Stimulated activated CD8-positive, alpha-beta memory T cell treated with anti-CD3 and anti-CD28 coated beads, Interleukin-2, amount 100 ng/mL, for 48 hours (primary cell): ENCODE measurements at places on chromosomes 12 and 14.

DNA sequence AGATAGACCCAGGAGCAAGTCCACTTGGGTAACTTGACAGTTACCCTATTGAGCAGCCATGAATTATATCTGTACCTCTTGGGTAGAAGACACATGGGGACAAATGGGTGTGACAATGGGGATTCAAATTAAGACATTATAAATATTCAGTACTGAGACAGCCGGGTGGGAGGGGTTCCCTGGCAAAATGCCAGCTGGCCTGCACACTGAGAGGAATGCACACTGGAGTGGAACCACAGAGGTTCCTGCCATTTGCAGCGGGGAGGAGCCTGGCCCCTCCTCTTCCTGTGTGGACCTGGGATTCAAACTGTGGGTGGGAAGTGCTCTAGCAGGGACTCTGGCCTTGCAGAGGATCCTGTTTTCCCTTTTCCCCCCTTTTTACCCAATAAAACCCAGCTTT lies 118.7 kb upstream of the CDKN3 start:
- no peak for DNase-seq

DNA sequence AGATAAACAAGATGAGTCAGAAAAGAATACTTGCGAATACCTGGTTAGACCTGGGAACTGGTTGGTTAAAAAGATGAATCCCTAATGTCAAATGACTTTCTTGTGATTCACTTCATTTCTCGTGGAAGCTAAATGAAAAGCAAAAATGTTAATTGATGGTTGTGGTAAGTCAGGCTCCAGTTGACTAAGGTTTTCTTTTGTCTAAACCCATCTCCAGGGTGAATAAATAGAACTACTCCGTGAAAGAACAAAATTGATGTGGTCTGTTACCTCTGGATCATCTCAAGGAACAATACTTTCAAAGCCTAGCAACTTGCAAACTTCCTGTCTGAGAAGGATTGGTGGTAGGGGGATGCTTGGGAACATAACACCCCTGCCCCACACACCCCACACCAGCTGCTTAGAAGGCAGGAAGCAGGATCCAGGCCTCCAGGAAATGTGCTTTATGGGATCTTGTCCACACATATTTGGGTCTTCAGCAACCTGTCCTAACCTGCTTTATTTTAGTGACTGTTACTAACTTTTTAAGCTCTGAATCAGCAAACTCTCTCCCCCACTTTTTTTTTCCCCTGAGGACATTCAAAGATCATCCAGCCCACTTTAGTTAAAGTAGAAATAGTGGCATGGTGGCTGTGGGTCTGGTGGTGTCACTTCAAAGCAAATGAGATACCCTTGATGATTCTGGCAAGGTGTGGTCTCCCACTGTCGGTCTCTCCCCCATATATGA lies 60.4 kb upstream of the PTHLH start:
- no peak for DNase-seq

GRCh38 chr12:18261273-18261672 lies at the start of gene PIK3C2G:
TSS of gene PIK3C2G (plus strand) at chr12:18261518. CDS start at chr12:18282082, 20,564 bp downstream.
- no peak for DNase-seq

- no peak for DNase-seq
Observed at GRCh38 chr12:6782850-6783566, 6.3 kb upstream of the CD4 start.

GRCh38 chr12:119385659-119386058 lies 51.1 kb downstream of the CCDC60 start:
- DNase-seq: no peak

DNA sequence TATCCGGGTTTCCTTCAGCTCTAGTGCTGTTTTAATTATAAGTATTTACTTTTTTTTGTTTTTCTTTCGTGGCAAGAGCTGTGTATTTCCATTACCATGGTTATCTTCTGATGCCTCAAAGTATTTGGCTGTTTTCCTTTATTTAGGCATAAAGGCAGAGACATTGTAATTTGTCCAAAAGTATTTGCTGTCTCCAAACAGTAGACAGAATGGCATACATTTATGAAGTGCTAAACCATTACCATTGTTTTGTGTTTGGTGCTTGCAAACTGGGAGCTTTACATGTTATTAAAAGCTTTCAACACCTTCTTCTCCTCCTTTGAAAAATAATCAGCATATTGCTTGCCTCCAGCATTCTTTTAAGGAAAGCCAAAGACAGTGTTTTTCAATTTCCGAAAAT lies 46.3 kb downstream of the FLRT2 start:
- DNase-seq: no peak

GRCh38 chr14:77103475-77103874 lies 5.4 kb downstream of the CIPC start:
- no peak for DNase-seq

DNA sequence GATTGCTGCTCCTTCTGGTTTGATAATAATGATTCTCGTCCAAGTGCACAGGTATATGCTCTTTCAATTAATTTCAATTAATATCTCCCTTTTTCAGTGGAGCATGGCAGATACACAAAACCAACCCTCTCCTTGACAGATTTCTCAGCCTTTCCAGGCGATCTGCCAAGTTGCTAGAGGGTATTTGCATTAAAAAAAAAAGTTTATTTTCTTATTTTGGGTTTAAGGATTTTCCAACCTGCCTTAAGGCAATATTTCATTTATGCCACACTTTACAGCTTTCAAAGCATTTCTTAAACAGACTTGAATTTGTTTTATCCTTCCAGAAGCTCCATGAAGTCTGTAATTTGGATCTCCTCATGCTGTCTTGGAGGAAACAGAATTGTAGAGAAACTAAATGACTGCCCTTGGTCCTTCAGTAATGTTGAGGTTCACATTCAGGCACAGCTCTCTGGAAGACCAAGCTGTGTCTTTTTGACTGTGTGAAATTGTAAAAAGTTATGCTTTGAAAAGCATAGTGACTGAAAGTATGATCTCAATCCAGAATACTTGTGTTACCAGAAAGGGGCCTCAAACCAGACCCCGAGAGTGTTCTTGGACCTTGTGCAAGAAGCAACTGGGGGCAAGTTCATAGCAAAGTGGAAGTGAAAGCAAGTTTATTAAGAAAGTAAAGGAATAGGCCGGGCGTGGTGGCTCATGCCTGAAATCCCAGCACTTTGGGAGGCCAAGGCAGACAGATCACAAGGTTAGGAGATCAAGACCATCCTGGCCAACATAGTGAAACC lies 2.3 kb downstream of the DGLUCY start:
- DNase-seq: no peak

GRCh38 chr14:82342596-82342995 lies 808.9 kb upstream of the SEL1L start:
- DNase-seq: no peak

GRCh38 chr12:132492522-132492921 lies 2.6 kb downstream of the FBRSL1 start:
- no peak for DNase-seq

DNA sequence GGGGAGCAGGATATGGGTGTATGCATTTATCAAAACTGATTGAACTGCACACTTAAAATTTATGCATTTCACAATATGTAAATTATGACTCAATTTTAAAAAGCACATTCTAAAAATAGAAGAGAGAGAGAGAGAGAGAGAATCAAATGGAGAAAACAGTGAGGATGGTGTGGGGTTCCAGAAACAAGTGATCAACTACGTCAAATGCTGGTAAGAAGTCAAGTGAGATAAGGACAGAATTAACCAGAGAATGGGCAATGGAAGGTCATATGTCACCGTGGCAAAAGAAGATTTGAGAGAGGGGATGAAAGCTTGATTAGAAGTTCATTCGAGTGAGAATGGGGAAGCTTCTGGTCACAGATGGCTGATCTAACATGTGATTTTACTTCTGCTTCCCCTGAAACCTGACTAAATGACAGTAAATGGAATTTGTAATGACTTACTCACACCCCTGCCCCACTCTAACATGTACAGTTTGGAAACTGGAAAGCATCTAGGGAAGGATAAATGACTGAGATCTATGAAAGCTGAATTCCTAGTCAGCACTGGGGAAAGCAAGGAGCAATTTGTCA lies 276.5 kb upstream of the AMIGO2 start:
- DNase-seq: no peak
